ENCODE measurements at places on chromosomes 1 and 21.

- DNase-seq: no peak
These were observed 21.0 kb downstream of the EXO1 start for GRCh38 chr1:241869022-241869421.

GRCh38 chr21:45169682-45170081 is 95.3 kb downstream of the ADARB1 start:
- DNase-seq: no peak

DNA sequence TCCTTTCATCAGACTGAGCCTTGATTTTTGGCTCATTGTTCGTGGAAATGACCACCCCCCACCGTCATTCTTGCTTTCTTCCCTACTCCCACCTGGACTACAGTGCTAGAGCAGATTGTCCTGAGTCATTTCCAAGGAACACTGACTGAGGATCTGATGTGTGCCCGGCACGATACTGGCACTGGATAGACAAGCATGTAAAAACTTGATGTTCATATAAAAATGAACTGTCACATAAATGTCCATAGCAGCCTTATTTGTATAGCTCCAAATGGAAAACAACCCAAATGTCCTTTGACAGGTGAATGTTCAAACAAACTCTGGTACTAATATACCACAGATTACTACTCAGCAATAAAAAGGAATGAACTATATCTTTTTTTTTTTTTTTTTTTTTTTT is 18.6 kb upstream of the SLC45A3 start:
- DNase-seq: no peak

DNA sequence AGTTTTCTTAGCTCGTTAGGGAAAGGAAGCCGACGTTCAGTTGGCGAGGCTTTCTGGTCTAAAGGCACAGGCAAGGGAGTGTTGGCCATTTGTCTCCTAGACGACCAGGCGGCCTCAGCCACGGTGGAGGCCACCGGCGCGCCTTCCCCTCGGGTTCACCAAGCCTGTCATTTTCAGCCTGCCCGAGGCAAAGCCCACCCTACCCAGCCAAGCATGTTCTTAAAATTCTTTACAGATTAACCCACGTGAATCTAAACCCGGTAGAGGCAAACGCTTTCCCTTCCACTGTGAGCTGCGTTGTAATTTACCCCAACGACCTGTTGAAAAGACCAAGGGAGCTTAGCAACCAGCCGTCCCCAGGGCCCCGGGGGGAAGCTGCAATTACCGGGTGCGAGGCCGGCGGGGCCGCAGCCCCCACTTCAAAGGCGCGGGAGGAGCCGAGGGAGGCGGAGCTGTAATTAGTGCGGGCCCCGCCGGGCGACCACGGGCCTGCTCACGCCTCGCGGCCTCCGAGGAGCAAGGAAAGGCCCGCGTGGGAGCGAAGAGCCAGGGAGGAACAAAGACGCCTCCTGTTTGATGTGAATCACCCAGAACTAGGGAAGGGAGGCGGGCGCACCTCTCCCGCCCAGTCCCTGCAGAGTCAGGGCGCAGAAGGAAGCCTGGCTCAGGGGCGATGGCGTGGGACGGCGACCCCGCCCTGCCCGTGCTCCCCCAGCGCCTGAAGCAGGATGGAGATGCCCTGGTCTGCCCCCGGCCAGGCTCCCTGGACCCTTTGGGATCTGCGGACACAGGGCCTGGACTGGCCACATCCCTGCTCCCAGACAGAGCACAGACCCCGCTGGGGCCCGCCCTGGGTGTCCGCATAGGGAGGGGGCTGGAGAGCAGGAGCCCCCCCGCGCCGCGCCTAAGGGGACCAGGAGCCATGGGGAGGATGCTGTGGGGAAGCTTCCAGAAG is 12.1 kb upstream of the TSPEAR start:
- DNase-seq: no peak

- no peak for DNase-seq
These were observed 22.4 kb downstream of the PRCC start for GRCh38 chr1:156789621-156790318.

- no peak for DNase-seq
These were observed 55.2 kb downstream of the SDC3 start for GRCh38 chr1:30853350-30853749.

GRCh38 chr1:206039046-206039973 is 13.7 kb upstream of the RHEX start:
- no peak for DNase-seq

- DNase-seq: no peak
These were observed 4.2 kb downstream of the CD48 start for GRCh38 chr1:160707236-160708064.

DNA sequence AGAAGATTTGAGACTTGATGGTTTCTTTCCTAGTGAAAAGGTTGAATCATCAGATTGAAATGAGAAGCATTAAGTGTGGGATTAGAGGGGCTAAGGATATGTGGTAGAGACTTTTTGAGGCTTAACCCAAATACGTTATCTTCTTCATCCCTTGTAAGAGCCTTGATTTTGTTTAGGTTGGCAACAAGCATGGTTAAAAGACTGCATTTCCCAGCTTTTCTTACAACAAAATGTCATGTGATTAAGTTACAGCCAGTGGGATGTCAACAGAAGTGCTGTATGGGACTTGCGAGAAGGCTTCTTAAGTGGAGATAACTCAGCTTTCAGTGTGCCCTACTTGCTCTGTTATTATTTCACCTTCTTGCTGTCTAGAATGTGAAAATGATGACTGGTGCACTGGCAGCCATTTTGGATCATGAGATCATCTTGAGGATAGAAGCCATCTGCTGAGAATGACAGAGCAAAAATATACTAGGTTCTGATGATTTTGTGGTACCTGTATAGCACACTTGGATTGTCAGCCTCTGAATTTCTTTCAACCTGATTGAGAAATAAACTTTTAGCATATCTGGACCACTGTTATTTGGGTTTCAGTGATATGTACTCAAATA is 41.3 kb upstream of the GNG12 start:
- DNase-seq: no peak

DNA sequence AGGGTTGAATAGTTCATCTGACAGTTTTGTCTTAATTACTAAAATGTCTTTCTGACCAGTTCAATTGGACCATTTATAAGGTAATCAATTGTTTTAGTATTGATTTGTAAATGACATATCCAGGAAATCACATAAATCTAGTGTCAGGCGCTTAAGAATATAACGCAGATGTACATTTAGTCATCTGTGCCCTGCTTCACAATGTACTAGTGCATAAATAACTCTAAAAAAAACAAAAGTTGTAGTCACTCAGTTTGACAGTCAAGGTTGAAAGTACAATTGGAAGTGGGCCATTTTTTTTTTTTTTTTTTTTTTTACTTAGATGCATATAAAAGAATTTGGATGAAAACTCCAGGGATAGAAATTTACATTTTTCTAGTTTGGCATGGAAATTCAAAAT is 490.4 kb downstream of the PTPRC start:
- no peak for DNase-seq

- DNase-seq: peak; percentile 33
These were observed 321.0 kb upstream of the SNX7 start for GRCh38 chr1:98340511-98340910.

- DNase-seq: peak; percentile 49
These were observed 246.4 kb upstream of the HOOK1 start for GRCh38 chr1:59568158-59568935.

- DNase-seq: no peak
These were observed 336.0 kb upstream of the NFIA start for GRCh38 chr1:60746278-60746791.

- no peak for DNase-seq
These were observed 231.5 kb upstream of the ST6GALNAC5 start for GRCh38 chr1:76635784-76636183.

DNA sequence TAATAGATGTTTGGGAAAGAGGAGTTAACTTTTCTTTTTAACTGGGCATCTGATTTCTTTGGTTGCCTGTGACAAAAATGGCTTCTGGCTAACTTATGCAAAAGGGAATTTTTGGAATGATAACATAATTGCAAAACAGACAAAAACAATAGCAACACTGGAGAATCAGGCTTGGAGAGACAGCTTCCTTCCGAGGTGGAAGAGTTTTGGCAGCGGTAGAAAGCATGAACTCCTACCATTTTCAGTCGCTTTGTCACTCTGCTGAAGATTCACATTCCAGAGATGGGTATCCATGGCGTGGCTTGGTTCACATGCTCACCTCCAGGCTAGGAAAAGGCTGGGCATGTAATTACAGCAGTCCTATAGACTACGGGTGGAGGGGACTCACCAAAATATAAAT is 17.2 kb upstream of the FGGY start:
- DNase-seq: peak; percentile 86

GRCh38 chr21:38912789-38913119 is 107.0 kb downstream of the ETS2 start:
- no peak for DNase-seq

- DNase-seq: no peak
These were observed 45.0 kb downstream of the UBE2G2 start for GRCh38 chr21:44756423-44757185.

DNA sequence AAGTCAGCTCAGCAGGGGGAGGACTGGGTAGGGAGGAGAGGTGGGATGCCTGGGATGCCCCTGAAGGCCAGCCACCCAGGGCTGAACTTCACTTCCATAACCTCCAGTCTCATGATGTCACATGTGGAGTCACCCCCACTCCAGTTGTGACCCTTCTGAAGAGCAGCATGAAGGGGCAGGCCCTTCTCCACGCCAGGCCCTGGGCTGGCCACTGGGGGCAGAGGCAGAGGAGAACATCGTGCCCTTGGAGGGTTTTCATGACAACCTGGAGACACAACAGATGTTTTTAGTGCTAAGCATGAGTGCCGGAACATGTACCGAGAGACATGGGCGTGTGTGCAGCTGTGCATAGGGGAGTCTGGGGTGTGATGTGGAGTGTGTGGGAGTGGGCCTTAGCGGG is 37.6 kb downstream of the FAAH start:
- no peak for DNase-seq

DNA sequence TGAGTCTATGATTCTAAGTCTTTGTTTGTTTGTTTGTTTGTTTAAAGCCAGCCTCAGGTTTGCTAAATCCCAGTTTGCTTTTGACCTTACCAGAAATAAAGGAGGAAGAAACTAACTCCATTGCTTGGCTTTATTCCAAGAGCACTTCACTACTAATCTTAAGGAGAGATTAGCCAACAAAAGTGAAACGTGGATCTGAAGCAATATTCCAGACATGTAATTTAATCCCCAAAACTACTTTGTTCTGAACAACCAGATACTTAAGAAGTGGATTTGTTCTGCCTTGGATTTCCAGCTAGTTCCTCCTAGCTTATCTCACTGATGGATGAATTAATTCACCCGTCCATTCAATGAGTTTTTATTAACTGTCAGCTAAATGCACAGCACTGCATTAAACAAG is 15.9 kb upstream of the CEP350 start:
- DNase-seq: no peak

DNA sequence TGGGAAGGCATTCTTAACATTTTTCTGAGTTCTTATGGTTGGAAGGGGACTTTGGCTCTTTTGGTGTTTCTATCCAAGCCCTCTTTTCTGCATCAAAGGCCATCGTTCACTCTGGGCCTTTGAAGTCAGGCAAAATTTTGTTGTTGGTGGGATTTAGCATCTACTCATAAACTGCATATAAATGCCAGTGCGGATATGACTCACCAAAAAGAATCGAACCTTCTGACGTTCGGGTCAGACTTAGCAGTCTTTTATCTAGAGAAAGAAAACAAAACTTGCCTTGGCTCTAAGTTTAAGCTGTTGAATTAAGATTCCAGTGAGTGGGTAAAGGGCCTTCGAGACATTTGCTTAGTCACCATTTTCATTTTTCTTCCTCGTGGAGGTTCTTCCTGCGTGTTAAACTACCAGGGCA is 51.4 kb downstream of the EVA1C start:
- peak; percentile 81 for DNase-seq

DNA sequence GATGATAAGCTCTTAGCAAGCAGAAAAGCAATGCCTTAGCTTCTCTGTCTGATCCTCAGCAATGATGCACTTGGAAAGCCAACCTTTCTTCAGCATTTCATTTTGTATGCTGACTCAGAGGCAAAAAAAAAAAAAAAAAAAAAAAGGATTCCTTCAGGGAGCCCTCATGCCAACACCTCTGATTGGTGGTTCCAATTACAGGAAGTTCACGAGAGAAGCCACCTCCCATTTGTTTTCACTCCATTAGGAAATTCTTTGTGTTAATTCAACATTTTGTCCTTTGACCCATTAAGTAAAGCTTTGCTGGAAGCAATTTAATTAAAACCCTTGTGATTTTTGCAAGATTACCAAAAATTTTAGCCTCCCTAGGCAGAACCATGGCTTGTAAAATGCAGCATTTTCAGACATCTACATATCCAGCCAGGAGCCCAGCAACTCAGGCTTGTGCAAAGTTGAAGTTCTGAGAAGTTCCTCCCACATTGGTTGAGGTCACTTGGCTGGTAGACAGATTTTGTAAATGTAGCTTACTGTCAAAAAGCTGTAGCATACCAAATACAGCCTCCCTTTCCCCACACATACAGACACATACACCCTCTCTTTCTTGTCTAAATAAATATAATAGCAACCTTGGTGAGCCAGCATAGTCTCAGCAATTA is 27.1 kb upstream of the VTCN1 start:
- DNase-seq: peak; percentile 2

GRCh38 chr1:183267646-183268431 is 81.8 kb downstream of the LAMC2 start:
- peak; percentile 99 for DNase-seq

DNA sequence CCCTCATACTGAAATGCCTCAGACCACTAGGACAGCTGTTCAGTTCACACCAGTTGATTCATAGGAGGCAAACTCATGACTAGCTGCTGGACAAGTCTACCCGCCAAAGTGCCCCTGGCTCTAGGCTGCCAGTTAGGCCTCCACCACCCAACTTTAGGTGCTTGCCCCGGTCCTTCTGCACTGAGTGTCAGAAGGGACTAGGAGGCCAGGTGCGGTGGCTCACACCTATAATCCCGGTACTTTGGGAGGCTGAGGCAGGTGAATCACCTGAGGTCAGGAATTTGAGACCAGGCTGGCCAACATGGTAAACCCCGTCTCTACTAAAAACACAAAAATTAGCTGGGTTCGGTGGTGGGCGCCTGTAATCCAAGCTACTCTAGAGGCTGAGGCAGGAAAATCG is 18.9 kb downstream of the LY9 start:
- no peak for DNase-seq

DNA sequence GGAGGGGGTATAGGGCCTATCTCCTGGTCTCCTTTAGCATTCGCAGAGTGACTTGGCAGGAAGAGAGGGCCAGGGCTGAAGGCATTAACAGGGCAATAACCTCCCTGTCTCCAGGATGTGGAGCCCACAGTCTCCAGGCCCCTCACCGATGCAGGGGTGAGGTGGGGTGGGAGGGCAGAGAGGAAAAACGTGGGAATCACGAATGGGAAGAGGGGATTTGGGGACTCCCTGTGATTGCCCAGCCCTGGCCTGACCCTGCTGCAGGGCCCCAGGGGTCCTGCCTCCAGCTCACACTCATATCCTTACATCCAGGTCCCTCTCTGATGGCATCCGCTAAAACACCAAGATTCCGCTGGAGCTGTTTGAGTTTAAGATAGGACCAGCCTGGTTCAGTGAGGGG is 14.6 kb downstream of the TFAP2E start:
- DNase-seq: no peak
